AG10803 (cell line): ENCODE measurements at places on chromosomes 1 and 21.

- no peak for DNase-seq
Measured at GRCh38 chr1:21283524-21283923, 6.7 kb downstream of the ECE1 start.

DNA sequence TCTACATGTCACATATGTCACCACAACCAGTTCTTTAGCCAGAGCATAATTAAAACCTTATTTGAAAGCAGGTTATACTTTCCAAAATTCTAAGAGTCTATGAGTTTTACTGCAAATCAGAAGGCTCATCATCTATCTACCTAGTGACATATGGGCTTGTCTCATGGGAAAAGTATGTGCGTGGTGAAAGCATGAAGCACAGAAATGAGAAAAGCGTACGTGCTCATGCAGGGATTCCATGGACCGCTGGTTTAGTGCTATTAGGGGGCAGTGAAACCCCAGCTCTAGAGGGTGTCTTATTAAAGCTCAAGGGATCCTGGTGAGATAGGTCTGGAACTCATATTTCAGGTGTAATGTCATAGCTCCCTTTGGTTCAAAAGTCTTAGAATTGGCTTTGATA is 50.2 kb downstream of the FAM163A start:
- no peak for DNase-seq

- peak; percentile 72 for DNase-seq
Measured at GRCh38 chr21:27380303-27380702, 413.4 kb upstream of the ADAMTS5 start.

- DNase-seq, result no peak
Measured at GRCh38 chr21:14589855-14590563, 43.9 kb upstream of the SAMSN1 start.

DNA sequence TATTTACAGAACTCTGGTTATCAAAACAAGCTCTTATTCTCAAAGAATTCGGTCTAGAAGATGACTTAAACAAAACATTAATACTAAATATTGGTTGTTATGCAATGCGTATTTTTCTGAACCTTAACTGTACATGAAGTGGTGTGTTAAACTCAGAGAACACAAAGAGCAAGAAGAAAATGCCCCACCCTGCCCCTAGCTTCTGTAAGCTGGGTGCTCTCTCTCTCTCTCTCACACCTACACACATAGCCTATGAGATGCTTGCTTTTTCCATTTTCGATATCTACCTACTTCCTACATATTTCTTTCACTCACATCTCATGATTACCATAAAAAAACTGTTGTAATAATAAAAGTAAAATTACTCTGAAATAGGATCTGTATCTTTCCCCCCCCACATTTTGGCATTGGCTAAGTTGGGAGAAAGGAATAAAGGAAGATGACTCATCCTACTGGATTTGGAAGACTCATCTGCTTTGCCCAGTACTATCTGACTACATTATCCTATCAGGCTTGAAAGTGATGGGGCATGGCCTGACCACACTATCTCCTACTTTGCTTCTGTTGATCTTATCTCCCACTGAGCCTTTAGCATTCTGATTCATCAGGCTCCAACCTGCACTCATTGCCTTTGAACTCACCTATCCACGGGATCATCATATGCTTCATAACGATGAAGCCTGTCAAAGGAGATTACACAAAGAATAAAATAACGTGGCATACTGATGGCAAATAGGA is 2.9 kb downstream of the CRYZ start:
- peak; percentile 50 for DNase-seq

DNA sequence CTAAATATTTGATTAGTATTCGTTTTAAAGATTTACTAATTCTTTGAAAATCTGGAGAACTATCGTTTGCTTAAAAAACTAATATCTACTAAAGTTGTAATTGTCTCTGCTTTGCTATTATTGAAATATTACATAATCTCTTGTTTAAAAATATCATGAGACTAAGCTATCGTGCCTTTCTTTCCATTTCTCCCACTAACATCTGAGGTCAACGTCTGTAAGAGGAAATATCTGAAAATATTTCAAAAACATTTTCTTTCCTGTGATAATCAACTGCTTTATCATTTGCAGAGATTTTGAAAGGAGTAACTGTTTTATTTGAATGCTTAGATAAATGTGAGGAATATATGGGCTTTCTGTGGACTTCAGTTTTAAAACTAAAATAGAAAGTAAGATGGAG is 694.1 kb downstream of the USP25 start:
- no peak for DNase-seq

DNA sequence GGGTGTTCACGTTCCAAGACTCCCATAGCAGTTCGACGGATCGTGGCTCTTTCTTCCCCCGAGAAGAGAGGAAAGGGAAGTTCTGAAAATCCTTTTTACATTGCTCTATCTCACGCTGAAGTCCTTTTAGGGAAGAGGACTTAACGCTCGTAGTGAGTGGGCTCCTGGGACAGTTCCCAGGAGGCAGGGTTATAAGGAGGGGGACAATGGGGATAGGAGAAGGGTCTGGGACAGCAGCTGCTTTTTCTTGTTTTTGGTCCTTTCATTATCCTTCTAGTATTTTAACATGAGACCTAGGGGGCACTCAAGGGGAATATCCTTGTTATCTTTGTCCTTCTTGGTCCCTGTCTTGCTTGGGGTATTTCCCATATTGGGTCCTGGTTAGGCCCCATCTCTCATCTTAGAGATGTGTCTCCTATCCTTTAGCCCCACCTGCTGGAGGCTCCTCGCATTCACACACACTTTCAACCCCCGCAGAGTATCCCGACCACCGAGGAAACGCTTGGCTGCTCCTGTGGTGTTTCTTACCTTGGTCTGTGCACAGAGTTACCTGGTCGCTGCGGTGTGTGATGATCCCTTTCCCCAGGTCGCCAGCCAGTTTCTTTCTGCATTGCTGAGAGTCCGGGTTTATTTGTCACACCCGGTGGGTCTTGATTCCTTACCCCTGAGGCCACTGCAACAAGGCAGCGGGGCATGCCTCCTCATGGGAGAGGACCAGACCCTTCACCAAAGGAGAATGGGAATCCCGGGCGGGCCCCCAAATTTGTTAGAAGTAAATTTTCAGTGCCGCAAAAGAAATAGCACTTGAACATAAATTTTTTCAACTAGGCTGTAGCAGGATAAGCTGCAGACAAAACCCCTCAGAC is 29.7 kb downstream of the SCCPDH start:
- peak; percentile 62 for DNase-seq

GRCh38 chr1:211739671-211740411 is 64.4 kb upstream of the NEK2 start:
- no peak for DNase-seq

DNA sequence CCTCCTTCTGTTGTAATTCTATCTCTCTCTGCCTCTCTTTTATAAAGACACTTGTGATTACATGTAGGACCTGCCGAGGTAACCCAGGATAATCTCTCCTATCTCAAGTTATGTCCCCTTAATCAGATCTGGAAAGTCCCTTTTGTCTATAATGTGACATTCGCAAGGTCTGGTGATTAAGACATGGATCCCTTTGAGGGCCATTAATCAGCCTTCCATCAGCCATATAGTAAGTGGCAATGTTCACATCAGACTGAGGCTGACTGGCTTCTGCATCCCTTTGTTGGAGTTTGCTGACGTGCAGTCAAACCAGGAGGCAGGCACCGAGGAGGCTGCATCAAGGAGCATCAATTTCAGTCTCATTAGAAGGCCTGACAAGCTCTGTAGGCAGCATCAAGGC is 209.6 kb downstream of the BACH1 start:
- DNase-seq, result no peak

DNA sequence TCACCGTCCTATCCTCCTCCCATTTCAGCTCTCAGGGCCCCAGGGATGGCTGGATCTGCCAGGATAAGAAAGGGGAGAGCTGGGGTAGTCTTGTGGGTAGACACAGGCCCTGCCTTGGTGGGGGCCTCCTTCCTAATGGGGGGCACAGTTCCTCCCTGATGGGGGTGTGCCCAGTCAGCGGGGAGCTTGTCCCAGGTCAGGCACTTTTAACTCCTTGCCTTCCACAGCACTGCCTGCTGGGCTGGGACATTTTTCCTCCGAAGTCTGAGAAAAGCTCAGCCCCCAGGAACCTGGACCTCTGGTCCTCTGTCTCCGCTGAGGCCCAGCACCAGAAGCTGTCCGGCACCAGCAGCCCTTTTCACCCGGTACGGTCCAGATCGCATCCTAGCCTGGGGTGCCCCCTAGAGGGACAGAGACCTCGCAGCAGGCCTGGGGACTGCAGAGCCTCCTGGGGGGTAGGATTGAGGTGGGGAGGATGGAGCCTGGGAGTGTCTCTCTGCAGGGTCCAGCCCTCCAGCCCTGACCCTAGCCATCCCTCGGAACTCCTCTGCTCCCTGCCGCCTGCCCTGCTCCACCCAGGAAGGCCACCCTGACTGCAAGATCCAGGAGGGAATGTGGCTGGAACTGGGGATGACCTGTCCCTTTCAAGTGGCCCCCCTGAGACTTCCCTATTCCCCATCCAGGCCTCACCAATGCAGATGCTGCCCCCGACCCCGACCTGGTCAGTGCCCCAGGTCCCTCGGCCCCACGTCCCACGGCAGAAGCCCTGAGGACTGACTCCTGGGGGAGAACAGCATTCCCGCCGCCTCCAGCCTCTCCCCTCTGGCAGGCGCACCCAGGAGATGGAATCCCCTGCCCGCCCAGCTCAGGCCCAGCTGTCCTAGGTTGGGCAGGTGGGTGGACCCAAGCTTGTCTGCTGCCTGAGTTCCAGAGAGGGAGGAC is 12.0 kb downstream of the MIIP start:
- peak; percentile 35 for DNase-seq

DNA sequence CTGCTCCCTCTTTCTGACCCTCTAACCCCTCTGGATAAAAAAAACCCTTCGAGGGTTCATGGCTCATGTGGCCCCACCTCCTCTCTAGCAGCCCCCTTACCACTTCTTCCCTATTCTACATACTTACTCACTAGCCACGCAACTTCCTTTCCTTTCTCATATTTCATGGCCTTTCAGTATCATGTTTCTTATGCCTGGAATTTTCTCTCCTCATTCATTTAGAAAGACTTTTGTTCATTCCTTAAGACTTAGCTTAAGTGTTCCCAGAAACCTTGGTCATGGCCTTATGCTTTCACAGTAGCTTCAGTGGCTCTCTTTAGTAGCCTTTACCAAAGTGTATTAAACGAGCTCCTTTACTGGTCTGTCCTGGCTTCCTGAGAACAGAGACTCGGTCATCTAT is 6.1 kb downstream of the ACP6 start:
- DNase-seq, result no peak

DNA sequence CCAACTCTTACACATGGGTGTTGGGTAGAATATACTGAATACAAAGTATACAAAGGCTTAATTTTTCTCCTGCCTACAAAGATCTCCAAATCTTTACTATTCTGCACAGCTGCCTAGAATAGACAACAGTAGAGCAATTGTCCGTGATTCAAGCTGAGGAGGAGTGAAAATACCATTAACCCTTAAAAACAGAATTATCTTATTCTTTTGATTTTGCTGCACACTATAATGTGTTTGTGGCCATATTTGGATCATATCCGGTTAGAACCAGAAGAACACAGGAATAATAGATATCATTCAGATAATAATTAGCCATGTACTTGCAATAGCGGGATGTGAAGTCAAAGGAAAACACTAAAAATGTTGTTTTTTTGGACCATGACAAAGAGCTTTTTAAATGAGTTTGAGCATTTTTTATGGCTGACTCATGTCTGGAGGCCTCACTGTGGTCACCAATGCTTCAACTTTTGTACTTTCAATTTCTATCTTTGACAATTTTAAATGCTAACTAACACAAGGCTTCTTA is 197.6 kb upstream of the FOXD3 start:
- peak; percentile 83 for DNase-seq

DNA sequence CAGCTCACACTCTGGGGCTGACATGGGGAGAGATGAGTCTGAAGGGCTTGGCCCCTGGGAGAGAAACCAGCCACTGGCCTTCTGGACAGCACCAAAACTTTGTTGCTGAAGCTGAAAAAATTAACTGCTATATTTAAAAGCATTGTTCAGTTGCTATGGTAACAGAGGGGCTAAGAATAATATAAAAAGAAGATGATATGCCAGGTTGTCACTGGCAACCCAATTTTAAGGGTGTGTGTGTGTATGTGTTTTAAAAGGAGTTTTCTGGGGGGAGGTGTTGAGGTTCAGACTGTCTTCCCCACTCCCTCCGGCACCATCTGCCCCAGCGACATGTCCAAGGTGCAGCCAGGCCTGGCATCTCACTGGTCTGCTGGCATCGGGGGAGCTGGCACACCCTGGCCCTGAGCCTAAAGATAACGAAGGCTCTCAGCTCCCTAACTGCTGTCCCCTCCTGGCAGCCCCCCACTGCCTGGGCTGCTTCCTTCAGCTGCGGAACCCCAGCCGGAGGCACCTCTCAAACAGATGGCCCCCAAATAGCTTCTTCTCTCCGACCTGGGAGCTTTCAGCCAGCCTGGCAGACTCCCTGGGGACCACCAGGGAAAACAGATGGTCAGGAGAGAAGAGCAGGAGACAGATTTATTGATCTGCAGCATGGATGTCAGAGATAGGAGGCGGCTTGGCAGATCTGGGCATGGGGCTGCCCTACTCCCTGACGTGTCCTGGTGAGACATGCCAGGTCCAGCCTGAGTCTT is 203.9 kb downstream of the HIVEP3 start:
- DNase-seq, result peak; percentile 11

DNA sequence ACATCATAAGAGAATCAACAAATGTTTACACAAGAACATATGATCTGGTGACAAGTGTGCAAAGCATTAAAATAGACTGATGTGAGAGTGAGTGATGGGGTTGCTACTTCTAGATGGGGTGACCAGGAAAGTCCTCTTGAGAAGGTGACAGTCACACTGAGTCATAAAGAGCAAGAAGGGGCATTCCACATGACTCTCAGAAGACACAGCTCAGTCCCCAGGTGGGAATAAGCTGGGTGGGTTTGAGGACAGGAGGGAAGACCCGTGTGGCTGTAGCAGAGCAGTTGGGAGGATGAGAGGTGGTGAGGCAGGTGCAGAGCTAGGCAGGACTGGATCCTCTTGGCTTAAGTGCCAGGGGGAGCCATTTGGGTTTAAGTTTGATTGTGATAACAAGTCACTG is 53.1 kb downstream of the TNR start:
- DNase-seq, result no peak

DNA sequence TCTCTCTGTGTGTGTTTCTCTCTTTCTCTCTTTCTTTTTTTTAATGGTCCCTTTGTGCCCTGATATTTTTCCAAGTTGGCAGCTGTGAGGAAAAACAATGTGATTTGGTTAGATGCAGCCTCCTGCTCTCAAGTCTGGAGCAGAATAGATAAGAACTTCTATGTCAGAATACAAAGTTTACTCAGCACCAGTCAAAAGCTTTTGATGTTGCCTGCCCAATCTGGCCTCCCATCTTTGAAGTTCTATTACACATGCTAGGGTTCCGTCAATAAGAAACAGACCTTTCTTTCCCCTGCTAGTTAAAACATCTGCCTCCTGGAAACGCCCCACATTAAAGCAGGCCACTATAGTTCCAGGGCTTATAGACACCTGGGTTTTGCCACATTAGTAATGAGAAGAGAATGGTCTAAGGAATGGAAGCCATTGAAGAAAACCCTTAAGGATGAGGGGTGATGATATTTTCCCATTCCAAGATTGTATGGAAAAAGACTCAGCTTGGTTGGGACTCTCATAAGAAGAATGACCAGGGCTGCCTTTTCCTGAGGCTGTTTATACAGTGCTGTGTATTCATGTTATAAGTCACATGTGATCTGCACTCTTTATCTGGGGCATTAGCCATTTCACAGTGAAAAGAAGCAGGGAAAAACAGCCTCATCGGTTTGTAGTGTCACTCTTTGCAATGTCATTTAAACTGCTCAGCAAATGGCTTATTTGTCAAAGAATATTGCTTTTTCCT is 414.7 kb upstream of the PROX1 start:
- DNase-seq, result no peak
